ENCODE measurements at places on chromosomes 7 and 10.

DNA sequence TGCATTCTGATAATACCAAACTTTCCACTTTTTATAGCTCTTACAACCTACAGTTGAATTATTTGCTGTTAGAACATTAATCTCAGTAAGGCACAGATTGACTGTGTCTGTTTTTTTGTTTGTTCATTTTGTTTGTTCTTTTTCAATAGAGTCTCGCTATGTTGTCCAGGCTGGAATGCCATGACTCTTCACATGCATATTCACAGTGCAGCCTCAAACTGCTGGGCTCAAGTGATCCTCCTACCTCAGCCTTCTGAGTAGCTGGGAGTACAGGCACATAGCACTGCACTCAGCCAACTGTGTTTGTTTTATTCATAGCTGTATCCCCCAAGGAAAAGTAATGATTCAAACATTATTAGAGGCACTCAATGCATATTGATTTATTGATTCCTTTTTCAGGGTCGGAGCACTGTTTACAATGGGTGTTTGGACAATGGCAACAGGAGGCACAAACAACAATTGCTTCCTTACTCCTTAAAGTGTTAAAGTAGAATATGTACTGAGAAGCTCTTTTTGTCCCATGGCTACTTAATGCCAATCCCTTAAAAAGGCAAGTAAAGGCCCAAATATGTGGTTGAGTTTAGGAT lies 61.1 kb downstream of the SNX13 start:
- DNase-seq = no peak

GRCh38 chr7:96836456-96836855 lies 126.8 kb upstream of the SEM1 start:
- no peak for DNase-seq

DNA sequence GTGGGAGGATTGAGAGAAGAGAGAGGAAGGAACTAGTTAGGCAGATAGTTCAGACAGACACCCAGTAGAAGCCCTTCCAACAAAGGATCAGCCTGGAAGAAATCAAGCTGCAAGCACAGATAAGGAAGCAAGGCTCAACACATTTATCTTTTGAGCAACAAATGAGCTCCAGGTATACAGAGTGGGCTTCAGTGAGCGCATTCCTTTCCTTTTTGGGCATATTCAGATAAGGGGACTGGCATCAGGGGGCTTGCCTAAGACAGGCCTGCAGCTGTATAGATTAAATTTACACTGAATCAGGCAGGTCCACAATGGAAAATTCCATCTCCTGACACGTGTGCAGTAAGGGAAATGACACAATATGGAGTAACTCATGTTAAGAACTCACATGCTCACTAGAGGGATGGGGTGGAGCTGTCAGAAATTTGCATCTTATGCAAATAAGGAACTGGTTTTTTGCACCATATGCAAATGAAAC lies 147.2 kb downstream of the AKR1D1 start:
- no peak for DNase-seq

- DNase-seq = no peak
Measured at GRCh38 chr10:127926455-127926854, 19.6 kb downstream of the PTPRE start.

DNA sequence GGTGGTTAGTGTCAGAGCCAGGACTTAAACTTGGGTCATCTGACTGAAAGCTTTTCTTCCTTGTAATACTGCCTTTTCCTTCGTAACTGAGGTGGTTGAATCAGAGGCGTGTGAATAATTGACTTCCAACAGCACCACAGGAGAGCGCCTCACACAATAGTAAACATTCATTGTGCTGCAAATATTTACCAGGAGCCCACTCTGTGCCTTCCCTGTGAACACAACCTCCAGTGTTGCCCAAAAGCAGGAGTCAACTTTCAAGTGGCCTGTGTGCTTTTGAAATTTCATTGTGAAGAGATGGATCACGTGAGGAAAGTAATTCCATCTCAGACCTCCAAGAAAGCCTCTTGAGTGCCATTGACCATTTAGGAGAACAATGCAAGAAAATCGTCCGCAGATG lies 60.2 kb downstream of the ADRA2A start:
- DNase-seq = no peak

DNA sequence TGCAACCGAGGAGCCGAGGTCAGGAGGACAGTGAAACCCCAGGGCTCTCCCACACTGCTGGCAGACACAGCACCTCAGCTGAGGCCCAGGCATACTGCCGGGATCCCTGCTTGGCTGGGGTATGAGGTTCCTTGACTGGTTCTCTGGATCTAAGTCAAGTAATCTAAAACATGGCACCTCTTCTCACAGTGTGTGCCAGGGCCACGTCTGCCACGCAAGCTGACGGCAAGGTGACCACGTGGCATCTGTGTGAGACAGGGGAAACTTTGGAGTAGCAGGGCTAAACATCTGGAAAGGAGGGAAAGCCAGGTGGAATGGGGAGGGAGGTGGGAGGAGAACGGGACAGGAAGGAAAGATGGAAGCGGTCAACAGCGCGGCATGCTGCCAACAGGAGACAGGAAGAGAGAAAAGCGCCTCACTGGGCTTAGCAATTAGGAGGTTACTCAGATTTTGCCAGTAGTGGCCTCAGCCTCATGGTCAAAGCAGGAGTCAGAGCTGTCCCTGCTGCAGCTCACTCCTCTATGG lies 103.7 kb downstream of the CXCL12 start:
- no peak for DNase-seq

- no peak for DNase-seq
Measured at GRCh38 chr10:110820321-110820814, 51.4 kb upstream of the PDCD4 start.

- DNase-seq = no peak
Measured at GRCh38 chr7:66344166-66344565, 139.0 kb downstream of the TPST1 start.

DNA sequence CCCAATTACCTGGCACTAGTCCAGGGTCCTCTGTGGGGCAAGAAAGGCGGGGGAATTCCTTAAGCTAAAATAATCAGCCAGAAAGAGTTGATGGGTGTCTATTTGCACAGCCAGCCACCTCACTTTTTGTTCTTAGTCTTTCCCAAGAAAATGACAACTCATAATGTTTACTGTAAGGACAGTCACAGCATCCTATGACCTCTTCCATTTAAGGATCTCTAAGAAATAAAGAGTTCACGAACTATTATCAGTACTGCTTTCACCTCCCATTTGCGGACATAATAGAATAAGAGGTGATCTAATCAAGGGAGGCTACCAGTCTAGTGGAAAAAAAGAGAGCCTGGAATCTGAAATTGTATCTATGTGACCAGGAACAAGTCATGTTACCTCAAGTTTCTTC lies 72.4 kb upstream of the LRRC17 start:
- DNase-seq = no peak

GRCh38 chr7:149558149-149558861 lies 60.7 kb upstream of the ZNF746 start:
- DNase-seq = no peak

- no peak for DNase-seq
Measured at GRCh38 chr7:114924038-114924712, 2.3 kb downstream of the MDFIC start.

- DNase-seq = no peak
Measured at GRCh38 chr10:85548034-85548433, 818.6 kb downstream of the GRID1 start.

GRCh38 chr10:78811174-78811573 lies 257.6 kb upstream of the ZMIZ1 start:
- no peak for DNase-seq

- no peak for DNase-seq
Measured at GRCh38 chr7:99860281-99861127, 16.3 kb downstream of the OR2AE1 start.

DNA sequence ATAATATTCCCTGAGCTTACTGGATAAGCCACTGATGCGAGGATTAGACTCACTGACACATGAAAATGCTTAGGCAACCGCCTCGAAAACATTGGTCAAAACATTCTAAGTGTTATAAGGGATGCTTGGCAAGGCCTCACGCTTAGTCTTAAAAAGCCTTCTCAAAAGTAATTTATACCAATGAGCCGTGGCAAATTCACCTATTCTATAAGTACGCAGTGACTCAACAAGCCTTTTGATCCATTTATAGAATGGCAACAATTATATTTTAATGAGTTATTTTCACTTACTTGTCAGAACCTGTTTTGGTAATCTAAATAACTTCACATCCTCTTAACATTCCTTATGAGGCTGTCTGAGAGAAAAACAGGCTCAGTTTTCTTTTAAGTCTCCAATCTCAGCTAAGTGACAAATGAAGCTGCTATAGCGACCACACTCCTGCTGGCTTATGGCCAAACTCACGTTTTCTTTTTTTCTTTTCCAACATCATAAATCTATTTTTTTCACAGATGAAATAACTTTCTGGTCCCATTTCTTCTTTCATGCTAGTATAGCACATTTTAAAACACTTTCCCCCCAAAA lies 121.2 kb upstream of the AFAP1L2 start:
- no peak for DNase-seq

DNA sequence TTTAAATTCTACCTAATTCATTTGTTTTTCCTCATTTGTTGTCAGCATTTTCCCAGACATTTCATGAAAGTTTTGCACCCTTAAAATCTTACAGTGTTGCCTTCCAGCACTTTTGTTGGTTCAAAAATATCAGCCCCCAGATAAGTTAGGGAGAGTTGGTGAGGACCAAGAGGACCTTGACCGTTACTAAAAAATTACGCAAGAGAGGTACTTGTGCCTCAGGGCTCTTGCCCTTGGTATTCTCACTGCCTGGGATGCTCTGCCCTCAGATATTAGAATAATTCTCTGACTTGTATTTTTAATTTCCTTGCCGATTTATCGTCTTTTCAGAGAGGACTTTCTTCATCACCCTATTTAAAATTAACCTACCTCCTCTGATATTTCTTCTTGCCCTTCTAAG lies 3.5 kb upstream of the AKR1B15 start:
- no peak for DNase-seq

DNA sequence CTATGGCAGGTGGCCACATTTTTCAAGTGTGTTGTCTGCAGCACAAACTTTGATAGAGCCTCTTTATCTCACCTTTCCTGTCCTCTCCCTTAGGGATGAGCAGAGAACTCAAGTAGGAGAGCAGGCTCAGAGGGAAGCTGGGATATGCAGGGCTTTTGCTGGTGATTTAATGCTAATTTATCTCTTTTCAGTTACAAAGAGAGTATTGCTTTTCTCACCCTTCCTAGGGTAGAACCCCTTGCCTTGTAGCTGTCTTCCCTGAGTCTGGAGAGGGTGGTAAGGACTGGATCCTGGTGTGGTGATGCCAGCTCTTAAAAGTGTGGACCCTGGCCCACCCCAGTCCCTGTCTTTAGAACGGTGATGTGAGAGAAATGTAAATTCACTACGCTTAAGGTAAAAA lies 1061.4 kb downstream of the TYW1 start:
- no peak for DNase-seq

DNA sequence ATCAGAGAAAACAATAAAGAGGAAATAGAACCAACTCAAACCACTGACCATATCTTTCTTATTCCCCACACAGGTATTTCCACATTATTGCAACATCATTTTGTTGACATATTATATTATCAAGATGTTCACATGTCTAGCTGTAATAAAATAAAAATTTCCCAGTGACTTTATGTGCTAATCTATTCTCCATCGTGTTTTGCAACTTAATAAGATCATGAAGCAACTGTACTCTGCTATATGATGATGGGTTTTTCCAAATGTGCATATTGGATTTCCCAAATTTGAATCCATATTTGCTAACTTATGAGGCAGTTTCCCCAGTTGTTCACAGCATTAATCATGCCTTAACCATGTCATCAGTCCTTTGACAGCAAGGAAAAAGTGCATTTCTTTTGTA lies 127.8 kb downstream of the ITGB8 start:
- no peak for DNase-seq

GRCh38 chr7:85634951-85635350 lies 448.1 kb upstream of the SEMA3D start:
- DNase-seq = no peak

GRCh38 chr7:131620673-131621609 lies 64.5 kb upstream of the PODXL start:
- DNase-seq = no peak

DNA sequence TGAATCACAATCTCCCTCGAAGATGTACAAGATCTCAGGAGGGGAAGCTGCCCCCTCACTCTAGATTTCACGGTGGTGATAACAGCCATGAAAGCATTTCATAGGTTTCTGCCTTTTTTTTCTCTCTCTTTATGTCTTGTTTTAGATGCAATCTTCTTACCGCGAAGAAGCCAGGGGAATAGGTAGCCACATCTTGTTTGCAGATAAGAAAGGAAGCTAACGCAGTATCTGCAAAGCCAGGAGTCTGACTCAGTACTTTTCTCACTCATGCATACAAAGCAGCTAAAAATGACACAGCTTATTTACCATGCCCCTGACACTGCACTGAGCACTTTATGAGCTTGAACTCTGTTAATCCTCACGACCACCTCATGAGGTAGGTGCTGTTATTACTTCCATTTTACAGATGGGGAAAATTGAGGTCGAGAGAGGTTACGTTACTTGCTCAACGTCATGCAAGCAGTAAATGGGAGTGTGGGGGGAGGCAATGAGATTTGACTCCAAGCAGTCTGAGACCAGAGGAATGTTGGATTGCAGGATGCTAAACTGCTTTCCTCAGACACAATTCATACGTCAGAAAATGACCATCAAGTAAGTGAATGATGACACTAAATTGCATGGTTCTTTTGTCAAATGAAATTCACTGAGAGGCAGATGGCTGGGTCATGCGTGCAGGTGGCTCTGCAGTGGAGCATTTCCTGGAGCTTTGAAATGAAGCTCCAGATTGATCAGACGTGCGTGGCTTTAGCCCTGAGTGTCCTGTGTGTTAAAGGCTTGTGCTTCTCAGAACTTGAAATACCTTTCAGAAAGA lies 3.3 kb downstream of the MAP3K8 start:
- DNase-seq = no peak

GRCh38 chr7:50667789-50668226 lies 102.6 kb upstream of the DDC start:
- no peak for DNase-seq

DNA sequence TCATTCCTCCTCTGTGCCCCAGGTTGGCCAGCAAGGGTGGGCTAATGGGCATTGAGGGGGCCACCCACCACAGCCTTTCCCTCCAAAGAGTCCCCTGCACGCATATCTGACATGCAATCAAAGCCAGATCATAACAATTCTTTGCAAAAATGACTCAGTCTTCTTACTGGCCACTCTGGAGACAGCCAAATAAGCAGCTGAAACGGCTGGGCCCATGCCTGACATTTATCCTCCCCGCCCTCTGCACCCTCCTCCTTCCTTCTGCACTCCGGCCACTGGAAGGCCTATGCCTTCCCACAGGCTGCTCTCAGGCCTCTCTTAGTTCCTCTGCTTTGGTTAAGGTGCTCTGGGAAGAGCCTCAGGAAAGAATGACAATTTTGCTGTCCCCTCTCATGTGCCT lies 29.2 kb upstream of the NPFFR1 start:
- no peak for DNase-seq

- no peak for DNase-seq
Measured at GRCh38 chr10:93218386-93218785, 144.7 kb downstream of the CYP26A1 start.
